HAP-1 (cell line): ENCODE measurements at places on chromosomes 13 and 19.
A peak's percentile ranks its signal among the peaks of the same experiment; 100 is the strongest.

DNA sequence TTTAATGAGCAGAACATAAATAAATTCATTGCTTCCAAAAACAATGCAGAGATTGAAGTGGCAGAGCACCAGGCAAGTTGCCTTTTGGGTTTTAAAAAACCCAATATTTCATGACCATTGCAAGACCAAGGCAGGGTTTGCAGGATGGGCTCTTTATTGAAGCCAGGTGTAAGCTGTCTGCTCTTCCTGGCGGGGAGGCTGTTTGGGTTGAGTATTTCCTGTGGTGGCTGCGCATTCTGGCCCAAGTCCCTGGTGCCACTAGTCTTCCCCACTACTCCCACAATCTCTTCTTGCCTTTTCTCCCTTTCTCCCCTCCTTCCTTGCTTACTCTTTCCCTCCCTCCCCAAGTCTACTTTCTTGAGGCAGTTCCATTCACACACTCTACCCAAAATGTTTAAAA is 116.4 kb downstream of the AKAP11 start:
- no peak for DNase-seq

GRCh38 chr19:1751367-1752008 is 1.8 kb upstream of the ONECUT3 start:
- no peak for DNase-seq

DNA sequence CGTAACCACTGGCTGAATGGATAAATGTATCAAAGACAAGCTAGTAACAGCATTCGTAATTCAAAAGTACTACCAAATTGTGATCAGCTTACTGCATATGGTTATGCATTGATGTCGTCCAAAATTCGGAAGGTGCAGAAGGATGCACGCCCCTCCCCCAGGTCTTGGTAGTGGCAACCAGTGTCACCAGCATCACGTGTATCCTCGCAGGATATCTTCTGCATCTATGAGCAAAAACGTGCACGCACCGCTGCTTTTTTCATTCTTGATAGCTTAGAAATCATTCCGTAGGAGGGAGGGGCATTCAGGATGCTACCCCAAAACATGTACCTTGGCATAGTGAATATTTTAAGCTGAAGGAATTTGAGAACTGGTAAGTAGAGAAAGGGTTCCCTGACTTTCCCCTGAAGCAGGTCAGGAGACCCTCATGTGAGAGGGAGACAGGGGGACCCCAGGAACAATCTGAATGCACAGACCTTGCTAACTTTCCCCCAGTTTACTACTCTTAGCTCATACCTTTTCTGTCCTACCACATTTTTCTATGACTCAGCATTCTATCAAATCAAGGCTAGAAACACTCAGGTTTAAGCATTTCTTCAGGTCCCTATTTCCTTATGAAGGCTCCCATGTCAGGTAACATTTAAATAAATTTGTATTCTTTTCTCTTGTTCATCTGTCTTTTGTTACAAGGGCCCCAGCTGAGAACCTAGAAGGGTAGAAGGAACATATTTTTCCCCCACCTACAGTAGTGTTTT is 61.2 kb upstream of the TM9SF2 start:
- no peak for DNase-seq

DNA sequence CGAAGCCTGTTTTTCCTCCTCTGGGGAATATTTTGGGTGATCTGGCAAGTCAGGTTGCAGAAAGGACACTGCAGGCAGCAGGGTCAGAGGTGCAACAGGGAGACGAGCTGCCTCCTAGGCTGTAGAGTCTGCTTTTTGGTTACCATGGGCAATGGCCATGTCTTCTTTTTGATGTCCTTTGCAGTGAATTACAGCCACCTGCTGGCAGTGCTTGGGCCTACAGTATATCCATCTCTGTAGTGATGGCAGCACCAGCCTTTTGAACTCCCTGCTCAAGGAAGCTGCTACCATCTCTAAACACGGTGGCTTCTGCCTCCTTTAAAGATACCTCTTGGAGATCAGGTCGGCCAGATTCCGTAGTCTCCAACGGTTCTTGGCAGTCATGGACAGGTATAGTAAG is 73.9 kb downstream of the WTIP start:
- no peak for DNase-seq

- DNase-seq: no peak
These were observed 16.2 kb downstream of the LACC1 start for GRCh38 chr13:43895940-43896339.

DNA sequence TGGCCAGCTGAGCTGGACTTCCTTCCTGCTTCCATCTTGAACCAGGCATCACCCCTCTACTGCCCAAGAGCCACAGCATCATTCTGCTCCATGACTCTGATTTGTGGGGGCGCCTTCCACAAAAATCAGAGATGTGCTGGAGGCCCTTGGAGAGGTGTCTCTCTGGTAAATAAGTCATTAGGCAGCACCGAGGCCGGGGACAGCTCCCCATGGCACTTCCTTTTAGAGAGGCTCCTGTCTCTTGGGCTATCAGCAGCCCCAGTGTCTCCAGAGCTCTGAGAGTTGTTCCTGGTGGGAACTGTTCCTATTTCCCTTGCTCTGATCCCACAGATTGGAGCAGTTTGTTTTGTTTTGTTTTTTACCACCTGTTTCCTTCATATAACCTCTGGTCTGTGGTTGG is 19.9 kb downstream of the NWD1 start:
- peak; percentile 20 for DNase-seq

DNA sequence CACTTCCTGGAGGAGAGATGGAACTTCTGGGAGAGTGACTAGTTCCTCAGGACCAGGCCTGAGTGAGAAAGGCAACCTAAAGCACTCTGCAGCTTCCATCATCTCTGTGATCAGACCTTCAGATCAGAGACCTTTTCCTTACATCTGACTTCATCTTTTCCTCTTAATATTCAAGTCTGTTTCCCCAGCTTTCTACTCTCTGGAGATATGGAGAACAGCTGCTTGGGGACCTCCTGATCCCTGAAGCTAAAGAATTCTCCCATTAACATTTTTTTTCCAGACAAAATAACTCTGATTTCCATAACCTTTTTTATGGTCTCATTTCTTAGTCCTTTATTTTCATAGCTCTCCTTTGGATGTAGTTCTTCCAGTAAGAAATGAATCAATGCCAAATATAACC is 133.4 kb upstream of the FNDC3A start:
- DNase-seq: no peak

DNA sequence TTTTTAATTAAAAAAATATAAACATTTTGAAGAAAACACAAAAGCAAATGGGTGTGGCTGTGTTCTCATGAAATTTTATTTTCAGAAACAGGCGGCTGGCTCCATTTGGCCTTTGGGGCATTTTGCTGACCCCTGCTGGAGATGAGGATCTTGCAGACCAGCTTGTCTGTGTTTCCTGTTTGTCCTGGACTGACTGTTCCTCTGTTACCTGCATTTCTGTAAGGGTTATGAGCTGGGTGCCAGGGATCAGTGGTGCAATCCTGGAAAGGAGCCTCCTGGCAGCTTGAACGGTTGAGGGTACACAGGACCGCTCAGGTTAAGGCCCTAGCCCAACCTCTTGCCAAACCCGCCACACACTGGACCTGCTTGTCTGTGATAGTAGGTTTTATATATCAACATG is 49.9 kb downstream of the ZNF787 start:
- DNase-seq: peak; percentile 23
